ENCODE measurements at places on chromosomes 13 and 19.
A peak's percentile ranks its signal among the peaks of the same experiment; 100 is the strongest.

DNA sequence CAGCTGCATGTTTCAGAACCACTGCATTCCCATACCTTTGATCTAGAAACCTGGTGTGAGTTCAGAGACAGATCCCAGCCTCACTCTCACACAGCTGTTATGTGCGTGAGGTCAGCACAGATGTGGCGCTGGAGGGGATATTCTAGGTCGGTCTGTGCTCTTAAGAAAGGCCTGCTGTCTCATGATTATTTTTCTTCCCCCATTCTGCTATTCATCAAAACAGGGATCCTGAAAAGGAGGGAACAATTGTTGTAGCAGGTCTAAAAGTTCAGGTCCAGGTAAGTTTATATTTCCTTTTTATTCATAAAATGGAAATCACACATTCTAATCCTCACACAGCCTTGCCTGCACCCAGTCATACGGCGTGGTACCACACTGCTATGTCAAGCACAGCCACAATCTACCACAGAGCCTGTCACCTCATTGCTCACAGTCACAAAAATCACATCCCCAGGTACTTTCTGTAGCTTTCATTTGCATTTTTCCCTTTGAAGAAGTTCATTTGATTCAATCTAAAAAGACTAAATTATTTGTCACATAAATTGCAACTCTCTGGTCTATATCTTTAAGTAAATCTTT, 867 bp downstream of the ZNF546 start:
- DNase-seq: no peak

DNA sequence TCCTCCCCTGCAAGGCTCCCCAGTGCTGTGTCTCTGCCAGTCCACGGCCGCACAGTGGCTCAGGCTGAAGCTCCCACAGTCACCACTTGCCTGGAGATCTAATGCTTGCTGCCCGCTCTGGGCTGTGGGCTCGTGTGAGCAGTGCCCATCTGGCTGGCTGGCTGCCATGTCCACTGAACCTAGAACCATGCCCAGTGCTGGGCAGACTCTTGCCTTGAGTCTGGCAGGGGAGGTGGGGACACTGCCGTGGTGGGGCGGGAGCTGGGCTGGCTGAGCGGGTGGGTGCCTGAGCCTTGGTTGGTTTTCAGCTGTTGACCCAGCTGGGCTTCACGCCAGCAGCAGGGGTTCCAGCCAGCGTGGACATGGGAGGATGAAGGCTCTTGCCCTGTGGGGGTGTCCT, 52.3 kb downstream of the CRTC1 start:
- no peak for DNase-seq

DNA sequence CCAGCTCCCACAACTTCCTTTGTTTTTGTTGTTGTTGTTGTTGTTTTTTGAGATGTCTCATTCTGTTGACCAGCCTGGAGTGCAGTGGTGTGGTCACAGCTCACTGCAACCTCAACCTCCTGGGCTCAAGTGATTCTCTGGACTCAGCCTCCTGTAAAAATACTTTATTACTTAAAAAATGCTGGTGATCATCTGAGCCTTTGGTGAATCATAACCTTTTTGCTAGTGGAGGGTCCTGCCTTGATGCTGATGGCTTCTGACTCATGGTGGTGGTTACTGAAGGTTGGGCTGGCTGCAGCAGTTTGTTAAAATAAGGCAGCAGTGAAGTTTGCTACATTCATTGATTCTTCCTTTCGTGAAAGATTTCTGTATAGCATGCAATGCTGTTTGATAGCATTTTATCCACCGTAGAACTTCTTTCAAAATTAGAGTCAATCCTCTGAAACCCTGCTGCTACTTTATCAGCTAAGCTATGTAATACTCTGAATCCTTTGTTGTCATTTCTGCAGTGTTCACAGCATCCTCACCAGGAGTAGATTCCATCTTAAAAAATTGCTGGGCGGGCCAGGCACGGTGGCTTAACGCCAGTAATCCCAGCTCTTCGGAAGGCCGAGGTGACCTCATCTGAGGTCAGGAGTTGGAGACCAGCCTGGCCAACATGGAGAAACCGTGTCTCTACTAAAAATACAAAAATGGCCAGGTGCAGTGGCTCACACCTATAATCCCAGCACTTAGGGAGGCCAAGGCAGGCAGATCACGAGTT, 18.0 kb downstream of the ARHGAP35 start:
- DNase-seq: no peak

GRCh38 chr13:64930636-64931035, 2299.5 kb downstream of the PCDH9 start:
- DNase-seq: no peak

- DNase-seq: no peak
These were observed 15.5 kb downstream of the DPP9 start for GRCh38 chr19:4707956-4708650.

- no peak for DNase-seq
These were observed 178.2 kb downstream of the NDFIP2 start for GRCh38 chr13:79659121-79659521.

DNA sequence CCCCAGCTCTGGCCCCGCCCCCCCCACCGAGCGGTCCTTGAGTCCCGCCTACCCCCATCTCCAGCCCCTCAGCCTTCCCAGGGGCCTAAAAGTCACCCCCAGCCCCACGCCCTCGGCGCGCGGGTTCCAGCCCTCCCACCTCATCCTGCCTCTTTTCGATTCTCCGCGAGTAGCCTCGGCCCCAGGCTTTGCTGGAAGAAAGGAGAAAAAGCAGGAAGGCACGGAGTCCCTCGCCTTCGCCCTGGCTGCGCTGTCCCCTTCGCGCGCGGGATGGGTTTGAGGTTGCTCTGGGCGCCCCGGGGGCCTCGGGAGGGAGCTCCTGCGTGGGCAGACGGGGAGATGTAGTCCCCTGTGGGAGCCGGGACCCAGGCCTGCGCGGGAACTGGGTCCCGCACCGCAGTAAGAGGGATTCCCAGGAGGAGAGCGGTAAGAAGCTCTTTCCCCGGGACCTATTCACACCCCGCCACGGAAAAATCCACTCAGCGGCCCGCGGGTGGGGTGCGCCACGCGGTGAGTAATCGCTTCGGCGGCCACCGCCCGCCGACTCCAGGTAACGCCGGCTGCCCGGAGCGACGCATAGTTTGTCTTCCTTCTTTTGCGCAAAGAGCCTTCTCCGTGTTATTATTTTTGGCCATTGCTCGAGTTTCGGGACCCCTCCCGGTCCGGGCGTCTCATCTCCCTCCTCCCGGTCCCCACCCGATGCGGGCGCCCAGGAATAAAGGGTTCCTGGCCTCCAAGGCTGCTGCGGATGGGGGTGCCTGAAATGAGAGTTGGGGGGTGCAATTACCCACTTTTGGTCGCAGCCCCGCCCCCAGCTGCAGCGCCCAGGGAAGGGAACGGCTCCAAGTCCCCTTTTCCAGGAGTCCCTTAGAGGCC, 865 bp upstream of the CRLF1 start:
- DNase-seq: no peak

DNA sequence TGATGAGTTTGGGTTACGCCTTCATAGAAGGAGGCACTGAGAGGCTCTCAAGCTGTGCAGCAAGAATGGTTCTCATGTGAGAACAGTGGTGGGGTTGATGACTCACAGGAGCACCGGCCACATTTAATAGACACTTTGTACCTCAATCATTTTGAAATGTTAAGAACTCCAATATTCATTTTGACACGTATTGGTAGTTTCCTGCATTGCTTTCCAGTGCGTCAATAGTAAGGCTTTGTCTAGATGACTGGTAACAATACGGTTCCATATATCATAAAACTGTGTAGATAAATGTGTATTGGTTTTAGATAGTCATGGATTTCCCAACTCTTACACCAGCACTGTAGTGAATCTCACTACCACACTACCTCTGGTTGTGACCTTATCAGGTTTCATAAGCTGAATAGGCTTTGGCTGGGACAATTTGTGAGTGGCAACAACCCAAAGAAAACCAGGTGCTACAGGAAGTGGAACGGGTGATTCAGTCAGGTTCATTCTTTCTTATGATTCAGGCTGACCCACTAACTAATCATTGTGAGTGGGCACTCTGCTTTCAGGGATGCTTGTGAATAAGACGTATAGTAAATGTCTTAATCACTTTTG, 362.6 kb downstream of the KLF5 start:
- DNase-seq: no peak

- DNase-seq: no peak
These were observed 93.4 kb downstream of the KCTD12 start for GRCh38 chr13:76792731-76793347.

- no peak for DNase-seq
These were observed 5.0 kb downstream of the SIGLEC14 start for GRCh38 chr19:51641648-51642047.

DNA sequence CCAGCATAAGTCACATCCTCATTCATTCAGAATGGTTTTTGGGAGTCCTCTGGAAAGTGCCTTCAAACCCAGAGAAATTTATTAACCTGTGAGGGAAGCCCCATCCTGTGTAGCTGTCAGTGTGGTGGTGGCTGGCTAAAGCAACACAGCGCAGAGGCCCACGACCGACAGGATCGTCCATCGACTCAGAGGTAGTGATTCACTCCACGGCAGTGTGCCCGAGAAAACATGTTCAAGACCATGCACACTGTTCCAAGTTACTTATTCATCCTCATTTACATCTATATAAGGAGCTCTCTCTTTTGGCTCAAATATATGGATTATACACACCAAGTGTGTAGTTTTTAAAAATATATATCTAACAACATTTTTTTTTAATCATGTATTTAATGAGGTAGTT, 96.3 kb upstream of the SLC15A1 start:
- no peak for DNase-seq

GRCh38 chr19:1811942-1812425, at the start of gene ATP8B3:
Gene ATP8B3, minus strand, starts transcription at chr19:1812276. Its CDS starts 540 bp downstream, at chr19:1811736.
- no peak for DNase-seq

GRCh38 chr19:53915000-53915399, 5.9 kb downstream of the CACNG7 start:
- peak; percentile 7 for DNase-seq

GRCh38 chr19:18388100-18388959, 2.4 kb downstream of the GDF15 start:
- peak; percentile 56 for DNase-seq

- no peak for DNase-seq
These were observed 276.3 kb upstream of the PRR20A start for GRCh38 chr13:56864451-56864850.
